ENCODE measurements at places on chromosomes 2 and 18.

- no peak for DNase-seq
Observed at GRCh38 chr2:223828314-223828713, 9.1 kb downstream of the AP1S3 start.

DNA sequence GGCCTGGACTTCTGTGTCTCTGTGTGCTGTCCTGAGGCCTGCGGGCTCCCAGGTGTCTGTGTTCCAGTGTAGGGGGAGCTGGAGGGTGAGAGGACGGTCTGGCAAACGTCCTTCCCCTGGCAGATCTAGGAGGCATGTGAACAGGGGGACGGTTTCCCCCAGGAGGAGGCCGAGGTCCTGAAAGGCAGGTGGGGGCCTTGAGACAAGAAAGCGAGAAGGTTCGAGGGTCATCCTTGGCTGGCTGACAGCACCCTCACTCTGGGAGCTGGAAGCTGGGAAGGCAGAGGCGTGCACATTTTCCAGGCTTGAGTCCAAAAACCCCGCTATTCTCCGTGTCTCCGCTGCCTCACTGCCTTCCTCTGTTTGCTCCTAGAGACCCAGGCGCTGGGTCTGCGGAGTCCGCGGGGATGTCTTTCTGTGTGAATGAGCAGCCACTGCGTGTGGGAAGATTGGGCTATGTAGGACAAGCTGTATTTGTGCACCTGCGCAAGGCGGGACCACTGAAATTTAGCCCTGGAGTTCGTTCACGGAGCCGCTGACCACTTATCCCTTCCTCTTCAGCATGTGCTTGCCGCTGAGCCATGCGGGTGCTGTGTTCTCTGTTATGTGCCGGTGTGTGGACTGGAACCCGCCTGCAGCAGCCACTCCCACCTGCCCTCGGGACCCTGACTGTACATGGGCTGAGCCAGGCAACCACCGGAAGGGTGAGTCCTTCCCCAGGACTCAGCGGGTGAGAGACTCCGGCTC lies 43.7 kb downstream of the TWIST2 start:
- DNase-seq, result no peak

GRCh38 chr18:24930971-24931370 lies 421.0 kb downstream of the ZNF521 start:
- DNase-seq, result no peak

- DNase-seq, result no peak
Observed at GRCh38 chr2:229438430-229439159, 167.5 kb upstream of the PID1 start.

GRCh38 chr2:189109921-189110397 lies 69.6 kb downstream of the COL5A2 start:
- DNase-seq, result no peak
